Hematopoietic multipotent progenitor cell treated with erythropoietin and hydrocortisone succinate and interleukin-3 and kit ligand, for 17 days (in vitro differentiated cells): ENCODE measurements at places on chromosomes 3 and 15.

DNA sequence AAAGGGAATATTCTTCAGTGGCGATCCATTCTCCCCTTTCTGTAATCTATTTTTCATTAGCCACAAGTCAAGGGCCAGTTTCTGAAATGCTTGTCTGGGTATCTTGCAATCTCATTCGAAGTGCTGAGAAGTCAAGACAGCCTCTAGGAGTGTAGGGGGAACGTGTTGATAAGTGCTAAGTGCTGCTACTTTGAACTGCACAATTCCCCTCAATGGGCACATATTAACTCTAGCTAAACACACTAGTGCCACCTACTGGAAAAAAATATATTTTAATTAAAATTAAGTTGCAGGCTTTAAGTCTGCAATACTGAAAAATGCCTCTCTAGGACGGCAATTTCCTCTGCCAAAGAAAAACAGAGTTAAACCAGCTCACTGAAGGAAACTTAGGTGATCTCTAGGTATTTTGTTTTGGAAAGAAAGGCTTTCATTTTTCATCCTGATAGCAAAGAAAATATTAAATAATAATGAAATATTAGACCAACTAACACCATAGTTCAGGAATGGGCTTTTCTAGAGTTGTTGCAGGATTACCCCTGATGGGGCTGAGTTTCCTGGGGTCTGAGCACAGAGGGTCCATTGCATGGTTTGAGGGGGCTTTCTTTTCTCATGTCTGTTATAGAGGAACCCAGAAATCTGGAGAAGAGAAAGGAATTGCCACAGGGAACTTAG, 181.9 kb upstream of the KBTBD8 start:
- peak; percentile 44 for DNase-seq

DNA sequence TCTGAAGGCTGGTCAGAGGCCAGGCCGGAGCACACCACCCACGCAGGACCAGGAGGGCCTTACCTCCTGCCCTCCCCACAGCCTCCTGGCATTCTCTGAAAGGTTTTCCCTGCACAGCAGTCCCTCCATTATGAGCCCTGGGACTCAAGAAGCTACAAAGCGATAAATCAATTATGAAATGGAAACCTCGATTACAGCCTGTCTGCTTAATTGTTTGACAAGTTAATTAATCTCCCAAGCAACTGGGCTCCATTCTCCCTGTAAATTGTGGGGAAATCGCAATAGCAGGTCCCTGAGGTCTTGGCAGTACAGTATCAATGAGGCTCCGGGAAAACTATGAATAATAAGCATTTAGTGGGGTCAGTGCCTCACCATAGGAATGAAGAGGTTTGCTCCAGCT, 683.5 kb downstream of the NTRK3 start:
- DNase-seq: no peak

DNA sequence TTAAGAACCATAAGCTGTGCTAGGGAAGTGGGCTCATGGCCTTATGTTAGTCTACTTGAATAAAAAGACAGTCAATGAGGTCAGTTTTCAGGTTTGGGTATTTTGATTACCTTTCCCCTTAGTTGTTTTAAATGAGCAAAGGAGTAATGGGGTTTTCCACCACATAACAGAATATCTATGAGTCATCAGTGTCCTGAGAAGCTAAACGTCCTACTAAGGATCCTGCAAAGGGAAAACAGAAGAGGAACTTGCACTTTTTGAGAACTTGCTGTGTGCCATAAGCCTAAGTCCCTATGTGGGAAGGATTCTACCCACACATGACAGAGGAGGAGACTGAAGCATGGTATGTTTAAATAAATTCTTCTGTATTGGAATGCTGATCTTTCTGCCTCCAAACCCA, 292.8 kb upstream of the TMC3 start:
- no peak for DNase-seq

DNA sequence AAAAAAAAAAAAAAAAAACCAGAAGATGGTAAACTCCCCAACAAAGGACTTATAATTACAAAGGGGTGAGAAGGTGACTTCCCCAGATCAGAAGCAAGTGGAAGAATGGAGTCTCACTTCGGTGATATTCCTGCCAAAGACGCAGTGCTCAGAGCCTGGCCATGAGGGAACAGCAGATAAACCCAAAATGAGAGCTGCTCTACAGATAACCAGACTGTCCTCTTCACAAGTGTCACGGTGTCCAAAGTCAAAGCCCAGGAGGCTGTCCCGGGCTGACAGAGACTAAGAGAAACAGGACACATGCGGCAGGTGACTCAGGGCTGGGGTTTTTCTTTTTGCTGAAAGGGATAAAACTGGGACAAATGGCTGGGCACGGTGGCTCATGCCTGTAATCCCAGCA, 48.8 kb downstream of the HMCES start:
- DNase-seq: peak; percentile 40

DNA sequence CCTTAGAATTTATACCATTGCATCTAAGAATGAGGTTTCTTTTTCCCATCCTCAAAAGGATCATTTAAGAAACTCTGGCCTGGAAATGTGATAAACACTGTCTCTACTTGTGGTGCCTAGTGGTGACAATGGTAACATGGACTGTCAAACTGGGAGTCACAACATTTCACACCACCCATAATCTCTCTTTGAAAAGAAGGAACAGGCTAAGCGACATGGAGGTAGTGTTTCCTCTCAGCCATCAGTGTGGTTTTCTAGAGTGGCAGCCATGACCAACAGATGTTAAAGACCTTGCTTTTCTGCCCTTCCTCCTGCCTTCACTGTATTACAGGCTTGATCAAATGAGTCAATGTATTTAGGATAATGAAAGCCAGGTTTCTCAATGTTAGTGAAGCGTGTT, 283.1 kb upstream of the STAC start:
- DNase-seq: no peak

DNA sequence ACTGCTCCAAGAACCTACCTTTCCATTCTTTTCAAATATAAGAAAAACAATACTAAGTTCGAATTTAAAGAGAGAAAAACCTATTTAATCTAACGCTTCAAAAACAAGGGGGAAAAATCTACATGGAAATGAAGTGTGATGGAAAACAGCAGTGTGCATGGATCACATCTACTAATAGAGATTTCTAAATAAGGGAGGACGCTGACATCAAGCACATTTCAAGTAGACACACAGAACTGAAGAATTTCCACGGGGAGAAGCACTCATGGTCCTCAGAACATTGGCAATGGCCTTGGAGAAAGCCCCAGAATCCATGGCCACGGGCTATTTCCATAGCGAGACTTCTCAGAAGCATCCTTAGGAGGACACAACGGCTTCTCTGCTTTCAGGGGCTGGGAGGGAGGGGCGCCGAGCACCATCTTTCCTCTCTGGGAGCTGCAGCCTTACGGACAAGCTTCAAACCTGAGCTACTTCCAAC, 1.0 kb downstream of the TASOR start:
- DNase-seq: no peak

DNA sequence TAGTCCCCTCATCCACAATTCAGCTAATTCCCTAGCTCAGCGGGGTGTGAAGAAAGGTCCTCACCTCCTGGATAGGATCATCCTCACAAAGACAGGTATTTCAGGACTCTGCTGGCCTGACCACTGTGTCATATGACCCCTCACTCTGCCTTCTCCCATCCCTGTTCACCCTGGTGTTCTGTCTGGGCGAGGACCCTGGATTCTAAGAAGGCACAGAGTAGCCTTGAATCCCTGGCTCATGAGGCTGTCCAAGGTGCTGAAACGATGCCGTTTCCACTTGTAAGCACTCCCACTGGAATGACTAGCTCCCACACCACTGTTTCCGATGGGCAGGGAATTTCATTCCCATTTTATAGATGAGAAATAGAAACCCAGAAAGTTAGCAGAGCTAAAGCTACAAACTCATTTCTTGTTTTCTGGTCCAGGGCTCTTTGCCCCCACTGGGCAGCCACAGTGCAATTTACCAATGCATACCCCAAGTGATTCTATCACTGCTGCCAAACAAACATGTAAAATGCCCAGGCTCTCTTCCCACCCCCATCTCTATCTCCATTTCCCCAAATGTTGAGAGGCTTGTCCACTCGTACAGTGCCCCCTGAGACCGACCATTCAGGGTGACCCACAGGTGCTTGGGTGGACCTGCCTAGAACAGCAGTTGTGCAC, 83.2 kb downstream of the RAB11A start:
- DNase-seq: no peak

GRCh38 chr3:38017445-38018295, 11.8 kb downstream of the PLCD1 start:
- DNase-seq: no peak

DNA sequence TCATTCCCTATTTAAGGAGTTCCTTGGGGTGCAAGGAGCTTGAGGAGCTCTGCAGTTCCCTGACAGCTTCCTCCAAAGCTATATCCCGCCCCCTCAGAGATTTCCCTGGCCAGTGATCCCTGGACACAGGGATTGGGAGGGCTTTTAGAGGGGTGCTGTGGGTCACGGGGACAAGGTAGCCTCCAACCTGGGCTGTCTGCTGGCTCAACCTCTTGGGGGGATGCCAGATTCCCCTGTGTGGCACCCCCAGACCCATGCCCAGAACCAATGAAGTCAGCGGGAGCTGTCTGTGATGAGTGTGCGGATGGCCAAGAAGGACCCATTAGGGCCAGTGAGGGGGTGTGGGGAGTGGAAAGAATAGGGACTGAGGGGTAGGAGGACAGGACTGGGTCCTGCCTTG, 21.0 kb upstream of the ATP2B2 start:
- DNase-seq: no peak

DNA sequence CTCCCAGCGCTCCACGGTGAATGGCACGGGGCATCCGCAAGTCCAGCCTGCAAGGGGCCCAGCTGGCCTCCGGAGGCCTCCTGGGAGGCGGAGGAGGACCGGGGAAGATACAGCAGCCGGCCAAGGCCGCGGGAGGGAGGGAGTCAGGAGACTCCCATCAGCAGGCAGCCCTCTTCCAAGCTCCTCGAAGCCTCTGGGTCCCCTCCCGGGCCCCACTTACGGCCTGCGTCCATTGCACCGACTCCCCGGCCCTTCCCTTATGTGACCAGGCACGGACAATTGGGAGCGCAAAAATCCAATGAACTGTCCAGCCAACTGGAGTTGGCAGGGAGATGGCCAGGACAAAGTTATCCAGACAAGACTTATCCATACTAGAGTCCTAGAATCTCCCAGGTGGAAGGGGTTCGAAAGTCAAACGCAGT, 668 bp downstream of the MFGE8 start:
- no peak for DNase-seq

DNA sequence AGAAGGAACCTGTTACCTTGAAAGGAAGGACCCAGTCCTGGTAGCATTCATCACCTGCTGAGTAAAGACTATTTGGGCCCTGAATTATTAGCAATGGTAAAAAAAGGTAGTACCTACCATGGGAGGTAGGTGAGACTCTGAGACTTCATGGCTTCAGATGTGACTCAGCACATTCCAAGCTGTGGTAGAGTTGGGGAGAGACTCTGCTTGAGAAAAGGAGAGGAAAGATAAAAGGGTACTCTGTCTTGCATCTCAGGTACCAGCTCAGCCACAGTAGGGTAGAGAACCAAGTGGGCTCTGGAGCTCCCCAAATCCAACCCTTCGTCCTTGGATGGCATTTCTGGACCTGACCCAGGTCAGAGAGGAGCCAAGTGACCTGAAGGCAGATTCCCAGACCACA, 430.4 kb downstream of the TBL1XR1 start:
- DNase-seq: no peak

DNA sequence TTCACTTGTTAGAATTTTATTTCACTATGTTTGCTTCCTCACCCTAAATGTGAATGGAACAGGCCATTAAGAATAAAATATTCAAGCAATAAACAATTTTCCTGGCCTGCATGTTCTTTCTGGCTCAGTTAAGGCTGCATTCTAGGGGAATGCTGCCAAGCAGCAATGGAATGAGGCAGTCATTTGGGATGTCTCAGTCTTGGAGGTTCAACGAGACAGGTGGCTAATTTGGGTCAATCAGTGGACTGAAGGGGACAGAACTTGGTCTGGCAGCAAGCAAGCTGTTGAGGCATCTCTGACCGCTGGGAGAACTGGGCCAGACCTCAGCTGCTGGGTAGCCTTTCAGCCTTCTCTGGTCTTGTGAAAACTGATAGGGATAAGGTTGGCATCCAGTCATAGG, 241.6 kb downstream of the NLGN1 start:
- DNase-seq: no peak

GRCh38 chr3:87127281-87127680, 99.8 kb upstream of the CHMP2B start:
- no peak for DNase-seq

DNA sequence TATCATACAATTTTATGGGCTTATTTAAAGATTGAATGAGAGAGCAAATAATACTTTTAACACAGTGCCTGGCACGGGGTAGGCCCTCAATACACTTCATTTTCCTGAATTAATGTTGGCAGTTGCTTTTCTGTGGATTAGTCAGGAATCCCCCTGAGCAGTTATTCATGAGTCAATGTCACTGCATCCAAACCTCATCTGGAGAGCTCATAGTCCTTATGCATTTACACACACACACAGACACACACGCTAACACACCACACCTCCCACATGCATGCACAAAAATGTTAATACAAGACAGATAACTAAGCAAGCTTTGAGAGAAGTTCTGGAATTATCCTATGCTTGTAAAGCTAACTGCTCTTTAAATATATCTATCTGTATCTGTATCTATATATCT, 34.0 kb upstream of the TNFAIP8L3 start:
- no peak for DNase-seq

- no peak for DNase-seq
These were observed 16.5 kb downstream of the VIPR1 start for GRCh38 chr3:42518800-42519567.

- DNase-seq: no peak
These were observed 13.3 kb upstream of the SH3BP5 start for GRCh38 chr3:15345608-15346137.
